ENCODE measurements at places on chromosomes 7 and 10.

- DNase-seq = no peak
Measured at GRCh38 chr7:77443042-77443441, 26.9 kb upstream of the GSAP start.

DNA sequence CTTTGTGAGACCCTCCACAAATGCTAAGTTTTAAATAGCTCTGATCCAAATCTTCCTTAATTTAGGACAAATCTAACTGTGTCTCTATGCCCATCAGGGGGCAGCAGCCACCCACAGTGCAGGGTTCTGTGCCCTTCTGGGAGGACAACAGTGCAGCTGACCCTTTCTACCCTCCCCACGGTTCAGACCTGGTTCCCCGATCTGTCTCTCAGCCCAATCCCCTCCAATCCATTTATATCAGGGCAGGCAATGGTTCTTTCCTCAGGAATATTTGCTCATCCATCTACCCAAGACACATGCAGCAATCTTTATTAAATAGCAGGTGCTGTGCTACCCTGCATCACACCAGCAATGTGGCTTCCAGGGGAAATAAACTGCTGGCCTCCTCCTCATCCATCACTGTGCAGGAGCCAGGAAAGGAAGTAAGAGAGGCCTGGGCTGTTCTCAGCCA, 4.0 kb upstream of the RBM28 start:
- peak; percentile 82 for DNase-seq

DNA sequence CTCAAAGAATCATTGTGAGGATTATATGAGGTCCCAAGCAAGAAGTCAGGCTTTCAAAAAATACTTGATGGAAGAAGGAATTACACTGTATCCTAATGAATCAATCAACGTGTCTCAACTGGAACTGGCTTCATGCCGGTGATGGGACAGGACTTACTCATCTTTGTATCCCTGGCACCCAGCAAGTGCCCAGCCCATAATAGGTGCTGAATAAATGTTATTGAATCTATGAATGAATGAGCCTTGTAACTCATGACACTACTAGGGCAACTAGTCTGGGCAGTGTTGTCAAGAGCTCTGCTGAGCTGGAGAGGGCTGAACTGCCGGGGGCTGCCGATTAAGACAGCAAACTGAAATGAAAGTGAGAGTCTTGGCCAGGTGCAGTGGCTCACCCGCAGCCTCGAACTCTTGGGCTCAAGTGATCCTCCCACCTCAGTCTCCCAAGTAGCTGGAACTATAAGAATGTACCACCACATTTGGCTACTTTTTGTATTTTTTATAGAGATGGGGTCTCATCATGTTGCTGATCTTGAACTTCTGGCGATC, 87.2 kb upstream of the KIF5B start:
- no peak for DNase-seq

- DNase-seq = no peak
Measured at GRCh38 chr7:39360038-39360437, 206.2 kb upstream of the YAE1 start.

DNA sequence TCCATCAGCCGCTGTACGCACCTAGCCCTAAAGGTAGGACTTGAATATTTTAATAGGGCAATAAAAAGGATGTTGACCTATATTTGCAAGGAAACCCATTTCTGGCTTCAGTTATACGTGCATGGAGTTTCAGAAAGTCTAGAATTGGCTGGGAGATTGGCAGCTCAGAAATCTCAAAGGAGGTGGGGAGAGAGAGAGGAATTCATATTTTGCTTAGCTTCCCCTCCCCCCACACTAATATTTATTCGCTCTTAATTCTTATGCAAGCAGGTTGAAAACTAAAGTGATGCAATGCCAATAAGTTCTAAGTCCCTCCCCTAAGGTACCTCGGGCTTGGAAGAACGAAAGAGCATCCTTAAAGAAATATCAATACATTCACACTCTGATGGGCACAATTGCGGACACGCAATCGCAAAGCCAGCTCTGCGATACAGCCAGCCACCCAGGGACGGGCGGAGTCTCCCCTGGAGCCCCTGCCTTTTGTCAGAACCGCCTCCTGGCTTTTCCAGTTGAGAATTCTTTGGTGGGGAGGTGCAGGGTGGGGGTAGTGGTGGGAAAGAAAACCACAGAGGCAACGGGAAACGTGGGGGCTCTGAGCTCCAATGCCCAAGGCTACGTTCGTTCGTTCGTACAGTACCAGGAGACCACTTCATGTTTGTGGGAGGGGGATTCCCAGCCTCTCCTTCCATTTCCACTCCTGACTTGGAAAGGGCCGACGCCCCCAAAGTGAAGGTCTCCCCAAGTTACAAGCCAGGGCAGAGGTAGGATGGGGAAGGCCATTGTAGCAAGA, 1.3 kb downstream of the SHH start:
- DNase-seq = no peak

- no peak for DNase-seq
Measured at GRCh38 chr7:27095050-27095896, 527 bp downstream of the HOXA1 start.

DNA sequence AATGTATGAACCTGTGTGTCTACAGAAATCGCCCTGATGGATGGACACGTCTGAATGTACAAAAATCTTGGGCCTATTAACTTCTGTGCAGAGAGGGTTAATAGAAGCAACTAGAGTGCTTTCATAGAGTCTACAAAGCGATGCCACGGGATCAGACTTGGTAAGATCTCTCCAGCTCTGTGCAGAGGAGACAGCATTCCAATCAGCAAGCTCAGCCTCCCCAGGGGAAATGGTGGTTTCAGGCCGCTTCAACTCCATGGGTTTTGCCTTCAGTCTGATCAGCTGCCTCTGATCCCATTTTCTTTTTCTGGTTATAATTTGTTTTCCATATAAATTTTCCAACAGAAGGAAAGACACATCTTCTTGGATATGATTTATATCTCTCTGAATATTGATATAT, 35.1 kb upstream of the COBL start:
- no peak for DNase-seq

- no peak for DNase-seq
Measured at GRCh38 chr10:124379609-124380193, 39.0 kb downstream of the OAT start.

DNA sequence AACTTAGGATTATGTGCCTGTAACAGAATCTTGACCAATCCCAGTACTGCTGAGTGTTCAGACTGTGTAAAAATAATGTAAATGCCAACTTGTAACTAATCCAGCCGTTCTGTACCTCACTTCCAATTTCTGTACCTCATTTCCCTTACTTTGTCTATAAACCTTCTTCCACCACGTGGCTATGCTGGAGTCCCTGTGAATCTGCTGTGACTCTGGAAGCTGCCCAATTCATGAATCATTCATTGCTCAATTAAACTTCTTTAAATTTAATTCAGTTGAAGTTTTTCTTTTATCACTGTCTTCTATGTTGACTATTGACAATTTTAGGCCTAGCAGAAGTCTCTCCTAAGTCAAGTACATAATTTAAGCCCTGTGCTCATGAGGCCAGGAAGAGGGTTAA, 215.3 kb upstream of the RHOBTB1 start:
- DNase-seq = no peak

GRCh38 chr10:132064082-132064755, 1.5 kb upstream of the JAKMIP3 start:
- DNase-seq = no peak

- DNase-seq = no peak
Measured at GRCh38 chr10:97401455-97401919, 347 bp upstream of the RRP12 start.

GRCh38 chr10:77907900-77908717, 18.4 kb downstream of the DLG5 start:
- no peak for DNase-seq

DNA sequence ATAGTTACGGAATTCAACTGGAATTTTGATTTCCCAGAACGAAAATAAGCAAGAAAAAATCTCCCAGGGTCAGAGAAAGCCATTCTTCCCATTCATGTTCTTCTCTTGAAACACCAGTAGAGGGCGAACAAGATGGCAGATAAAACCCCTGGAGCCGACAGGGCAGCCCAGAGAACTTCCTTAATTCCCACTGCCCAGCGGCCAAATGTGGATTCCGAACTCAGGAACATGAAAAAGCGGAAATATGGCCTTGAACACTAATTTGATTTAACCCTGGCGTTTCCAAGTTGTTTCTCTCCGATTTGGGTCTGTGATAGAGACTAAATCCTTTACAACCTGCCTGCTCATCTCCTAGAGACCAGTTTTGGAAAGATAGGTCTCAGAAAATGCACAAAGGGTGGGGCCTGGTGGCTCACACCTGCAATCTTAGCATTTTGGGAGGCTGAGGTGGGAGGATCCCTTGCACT, 100.7 kb upstream of the WAC start:
- peak; percentile 89 for DNase-seq

DNA sequence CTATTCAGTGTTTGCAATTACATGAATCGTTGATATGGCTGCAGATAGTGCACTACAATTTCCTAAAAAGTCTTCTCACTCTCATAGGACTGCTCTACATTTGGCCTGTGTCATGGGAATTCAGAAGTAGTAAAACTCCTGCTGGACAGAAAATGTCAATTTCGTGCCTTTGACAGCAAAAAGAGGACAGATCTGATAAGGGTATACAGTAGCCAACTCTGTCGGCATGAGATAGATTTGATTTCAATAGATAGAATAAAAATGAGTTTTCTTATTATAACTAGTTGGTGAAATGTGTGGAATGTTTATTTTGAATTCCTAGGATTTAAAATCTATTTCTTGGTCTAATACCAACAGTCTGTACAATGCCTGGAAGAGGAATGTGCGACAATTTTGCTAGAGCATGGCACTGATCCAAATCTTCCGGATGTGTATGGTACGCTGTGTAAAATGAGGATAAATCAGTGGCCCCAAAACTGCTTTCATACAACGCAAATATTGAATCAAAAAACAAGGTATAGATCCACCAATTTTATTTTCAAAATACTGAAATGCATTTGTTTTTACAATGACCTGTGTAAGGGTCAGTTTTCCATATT, 133.5 kb upstream of the CDK13 start:
- DNase-seq = no peak
